Left hindlimb (tissue), 1 donor: ENCODE measurements at places on chromosomes 1 and 21.

DNA sequence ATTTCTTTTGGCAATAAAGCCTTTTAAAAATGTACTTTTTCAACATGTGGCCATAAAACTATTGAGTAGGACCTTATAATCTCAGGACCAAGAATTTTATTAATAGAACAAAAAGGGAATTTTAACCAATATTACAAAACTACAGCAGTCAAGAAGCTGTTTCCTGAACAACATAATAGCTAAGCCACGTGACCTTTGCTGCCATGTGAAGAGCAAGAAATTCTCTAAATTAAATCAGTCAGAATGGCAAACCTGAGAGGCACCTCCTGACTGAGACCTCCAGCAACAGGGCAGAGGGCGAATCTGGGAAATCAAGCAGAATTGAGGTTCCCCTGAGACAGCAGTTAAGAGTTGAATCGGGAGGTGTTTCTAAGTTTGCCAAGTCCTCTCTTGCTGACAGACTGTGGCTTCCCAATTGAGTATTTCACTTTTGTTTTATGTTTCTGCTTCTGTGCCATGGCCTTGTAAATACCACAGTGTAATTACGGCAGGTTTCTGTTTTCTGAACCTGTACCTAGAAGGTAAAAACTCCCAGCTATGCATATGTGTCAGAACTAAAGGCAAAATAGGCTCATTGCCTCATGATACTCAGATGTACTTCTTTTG is 358.4 kb downstream of the NTNG1 start:
- no peak for DNase-seq

DNA sequence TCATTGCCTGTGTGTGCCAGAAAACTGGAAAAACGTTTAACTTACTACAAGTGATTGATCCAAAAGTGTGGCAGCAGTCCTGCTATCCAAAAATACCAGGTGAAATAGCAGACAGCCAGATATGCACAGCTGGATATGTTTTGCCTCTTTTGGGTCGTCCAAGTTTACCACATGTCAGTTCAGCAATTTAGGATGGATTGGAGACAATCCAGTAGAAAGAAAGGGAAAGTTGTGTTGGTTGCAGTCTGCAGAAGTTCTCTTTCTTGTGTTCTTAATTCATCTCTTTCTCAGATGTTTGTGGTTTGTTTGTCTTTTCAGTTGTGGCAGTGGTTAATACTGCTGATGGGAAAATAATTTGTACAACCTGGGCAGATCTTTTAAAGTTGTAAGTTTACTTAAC is 645.0 kb downstream of the PTPRC start:
- peak; percentile 72 for DNase-seq

DNA sequence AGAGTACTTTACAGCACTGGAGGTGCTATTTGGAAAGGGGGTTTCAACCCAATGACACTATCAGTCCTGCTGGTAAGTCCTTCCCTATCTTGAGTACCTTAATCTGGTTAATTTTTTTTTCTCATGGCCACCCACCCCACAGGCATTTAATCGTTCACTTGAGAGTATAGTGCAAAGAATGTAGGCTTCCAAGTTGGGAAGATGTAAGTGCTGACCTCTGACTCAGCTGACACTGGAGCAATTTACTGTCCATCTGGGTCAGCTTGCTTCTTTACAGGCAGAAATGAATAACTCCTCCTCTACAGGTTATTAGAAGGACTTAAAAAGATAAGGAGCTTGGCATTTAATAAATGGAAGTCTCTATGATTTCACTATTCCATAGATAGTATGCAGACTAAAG is 89.6 kb downstream of the AK5 start:
- no peak for DNase-seq

DNA sequence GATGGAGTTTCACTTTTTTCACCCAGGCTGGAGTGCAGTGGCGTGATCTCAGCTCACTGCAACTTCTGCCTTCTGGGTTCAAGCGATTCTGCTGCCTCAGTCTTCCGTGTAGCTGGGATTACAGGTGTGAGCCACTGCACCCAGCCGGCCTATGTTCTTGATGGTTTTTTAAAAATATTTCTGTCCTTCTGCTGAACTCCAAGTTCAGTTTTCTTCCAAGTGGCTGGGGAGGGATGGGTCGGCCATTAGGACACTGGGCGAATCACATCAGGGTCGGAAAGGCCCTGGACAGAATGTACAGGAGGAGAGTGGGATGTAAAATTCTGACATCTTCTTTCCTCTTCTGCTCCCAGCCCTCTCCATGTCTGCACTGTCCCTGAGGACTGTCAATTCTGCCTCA is 289.6 kb downstream of the PTPRU start:
- DNase-seq, result no peak

DNA sequence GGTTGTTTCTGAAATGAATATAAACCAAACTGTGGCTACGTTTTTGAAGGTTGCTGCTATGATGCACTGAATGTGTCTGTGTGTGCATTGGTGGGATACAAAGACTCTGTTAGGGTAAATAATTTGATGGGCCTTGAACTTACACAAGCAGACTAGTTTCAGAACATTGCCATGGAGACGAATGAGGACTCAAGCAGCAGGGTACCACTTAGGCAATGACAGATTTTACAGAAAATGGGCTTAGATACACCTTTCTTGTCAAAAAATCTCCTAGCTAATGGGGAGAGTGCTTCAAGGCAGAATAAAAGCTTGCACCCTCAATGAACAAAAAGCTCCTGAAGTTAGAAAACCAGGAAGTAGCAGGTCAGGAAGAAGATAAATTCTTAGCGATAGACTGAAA is 55.7 kb downstream of the IER5 start:
- no peak for DNase-seq

- no peak for DNase-seq
Measured at GRCh38 chr1:201140235-201140940, 13.4 kb upstream of the ASCL5 start.

GRCh38 chr1:196609370-196609737 is 1.1 kb upstream of the KCNT2 start:
- DNase-seq, result no peak

GRCh38 chr1:47550929-47551328 is 113.1 kb downstream of the FOXD2 start:
- DNase-seq, result no peak

DNA sequence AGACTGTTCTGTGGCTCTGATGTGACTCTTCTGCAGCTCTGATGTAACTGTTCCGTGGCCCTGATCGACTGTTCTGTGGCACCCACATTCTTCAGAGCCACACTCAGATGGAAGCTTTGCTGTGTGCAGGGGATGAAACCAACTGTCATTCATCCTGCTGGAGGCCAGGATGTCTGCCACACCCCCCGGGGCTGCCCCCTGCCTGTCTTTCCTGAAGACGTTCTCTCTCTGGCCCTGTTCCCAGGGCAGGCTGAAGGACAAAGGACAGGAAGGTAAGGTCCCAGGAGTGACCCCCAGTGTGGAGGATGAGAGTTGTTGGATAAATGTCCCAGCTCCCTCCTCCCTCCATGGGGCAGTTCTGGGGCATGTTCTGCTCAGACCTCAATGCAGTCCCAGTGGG is 29.4 kb upstream of the UMODL1 start:
- no peak for DNase-seq

GRCh38 chr1:2209400-2210083 is 15.0 kb upstream of the FAAP20 start:
- DNase-seq, result peak; percentile 39

DNA sequence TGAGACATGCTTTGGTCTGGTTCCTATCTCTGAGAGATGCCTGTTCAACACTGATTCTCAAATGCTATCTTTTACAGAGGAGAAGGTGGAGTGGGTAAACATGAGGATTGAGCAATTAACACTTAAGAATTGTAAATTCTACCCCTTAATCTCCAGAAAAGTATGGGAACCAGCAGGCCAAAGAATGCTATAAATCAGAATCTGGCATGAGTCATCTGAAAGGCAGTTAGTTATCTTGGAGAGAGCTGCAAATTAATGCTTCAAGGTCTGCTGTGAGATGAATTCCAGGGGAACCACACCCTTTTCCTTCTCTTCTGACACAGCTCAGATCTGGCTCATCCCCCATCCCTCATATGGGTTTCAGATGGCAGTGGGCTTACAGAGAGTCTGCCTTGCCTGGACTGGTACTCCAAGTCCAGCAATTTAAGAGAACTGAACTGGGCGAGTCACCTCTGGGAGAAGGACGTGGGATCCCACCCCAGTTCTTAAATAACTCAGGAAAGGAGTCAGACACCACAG is 5.2 kb downstream of the S100A10 start:
- DNase-seq, result no peak

DNA sequence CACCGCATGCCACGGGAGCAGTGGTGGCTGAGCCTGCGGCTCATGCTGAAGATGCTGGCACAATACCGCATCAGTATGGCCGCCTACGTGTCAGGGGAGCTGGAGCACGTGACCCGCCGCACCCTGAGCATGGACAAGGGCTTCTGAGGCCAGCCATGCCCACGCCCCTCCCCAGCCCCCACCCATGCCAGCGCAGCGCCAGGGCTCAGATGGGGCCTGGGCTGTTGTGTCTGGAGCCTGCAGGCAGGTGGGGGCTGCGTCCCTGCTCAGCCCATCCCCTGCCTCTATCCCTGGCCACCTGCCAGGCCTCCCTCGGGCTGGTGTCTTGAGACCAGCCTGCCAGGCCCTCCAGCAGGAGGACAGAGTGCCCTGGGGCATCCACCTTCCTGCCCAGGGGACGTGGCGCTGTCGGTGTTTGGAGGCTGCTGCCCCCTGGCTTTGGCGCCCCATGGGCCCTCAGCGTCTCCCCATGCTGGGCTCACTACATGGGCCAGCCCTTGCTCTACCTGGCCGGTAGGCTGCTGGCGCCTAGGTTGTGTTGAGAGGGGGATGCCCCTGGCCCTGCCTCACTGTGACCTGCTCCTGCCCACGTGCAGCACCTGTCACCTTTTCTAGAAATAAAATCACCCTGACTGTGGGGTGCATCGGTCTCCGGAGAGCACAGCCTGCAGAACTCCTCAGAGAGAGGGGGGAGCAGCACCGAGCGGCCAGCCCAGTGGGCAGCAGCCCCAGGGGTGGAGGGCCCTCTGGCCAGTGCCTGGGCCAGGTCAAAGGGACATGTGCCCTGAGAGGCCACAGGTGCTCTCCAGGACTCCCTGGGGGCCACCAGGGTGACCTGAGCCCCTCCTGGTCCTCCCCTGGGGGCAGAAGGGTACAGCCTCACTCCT is 12.2 kb downstream of the CFAP410 start:
- DNase-seq, result no peak

GRCh38 chr1:65541865-65542264 is 121.4 kb downstream of the LEPR start:
- DNase-seq, result no peak

DNA sequence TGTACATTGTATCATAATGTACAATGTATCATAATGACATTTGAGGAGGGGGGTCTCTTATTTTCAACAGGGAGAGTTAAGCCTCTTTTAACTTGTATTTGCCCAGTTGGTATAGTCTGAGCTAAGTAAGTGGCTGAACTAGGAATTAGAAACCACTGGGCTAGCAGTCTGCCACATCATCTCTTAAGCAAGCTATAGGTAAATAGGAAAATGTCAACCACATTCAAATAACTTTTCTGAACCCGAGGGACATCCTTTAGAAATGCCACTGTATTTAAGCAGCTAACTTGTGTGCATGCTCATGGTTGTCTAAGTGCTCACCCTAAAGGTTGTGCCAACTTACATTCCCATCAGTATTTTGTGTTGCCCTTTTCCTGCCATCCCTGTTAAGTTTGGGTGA is 35.5 kb upstream of the ASB17 start:
- DNase-seq, result no peak

DNA sequence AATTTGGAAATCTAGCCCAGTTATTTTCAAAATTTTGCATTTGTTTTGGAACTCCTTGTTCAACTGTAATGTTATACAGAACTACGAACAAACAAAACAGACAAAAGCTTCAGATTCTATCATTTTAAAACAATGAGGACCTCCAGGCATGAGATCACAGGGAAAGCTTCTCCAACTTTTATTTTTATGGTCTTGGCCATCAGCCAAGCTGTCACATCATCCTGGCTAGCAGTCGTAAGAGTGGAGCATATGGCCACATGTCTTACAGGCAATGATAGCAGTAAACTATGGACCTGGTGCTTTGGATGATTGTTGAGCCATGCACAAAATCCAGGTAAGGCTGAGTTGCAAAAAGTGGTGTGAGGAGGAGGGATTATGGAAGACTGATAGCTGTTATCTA is 299.6 kb downstream of the LMX1A start:
- no peak for DNase-seq

DNA sequence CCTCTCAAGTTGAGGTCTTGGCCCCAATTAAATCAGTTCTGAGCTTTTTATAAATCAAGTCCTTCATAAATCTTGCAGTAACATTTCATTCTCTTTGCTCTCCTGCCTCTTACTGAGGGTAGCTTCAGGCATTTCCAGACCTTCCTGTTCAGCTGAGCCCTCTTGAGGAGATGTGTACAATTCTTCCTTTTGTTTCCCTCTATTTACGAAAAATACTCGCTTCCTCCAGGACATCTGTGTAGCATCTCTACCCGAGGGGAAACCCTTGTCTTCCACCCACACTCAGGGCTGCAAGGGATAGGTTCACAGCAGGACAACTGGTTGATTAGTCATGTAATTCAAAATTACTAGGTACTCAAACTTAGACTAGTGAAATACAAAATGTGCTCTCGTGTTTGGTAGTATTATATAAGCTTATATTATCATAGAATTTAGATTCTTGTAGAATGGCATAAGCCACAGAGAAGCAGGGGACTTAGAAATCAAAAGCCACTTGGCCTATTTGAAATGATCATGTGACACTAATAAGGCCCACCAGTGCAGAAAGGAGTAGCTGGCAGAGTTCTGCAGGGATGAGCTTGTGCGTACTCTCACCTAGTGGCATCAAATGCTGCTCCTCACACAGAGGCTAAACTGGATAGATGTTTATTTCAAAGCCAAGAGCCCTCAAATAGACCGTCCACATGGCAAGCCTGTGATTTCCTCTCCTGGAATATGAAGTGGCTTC is 126.7 kb downstream of the GDAP2 start:
- no peak for DNase-seq

DNA sequence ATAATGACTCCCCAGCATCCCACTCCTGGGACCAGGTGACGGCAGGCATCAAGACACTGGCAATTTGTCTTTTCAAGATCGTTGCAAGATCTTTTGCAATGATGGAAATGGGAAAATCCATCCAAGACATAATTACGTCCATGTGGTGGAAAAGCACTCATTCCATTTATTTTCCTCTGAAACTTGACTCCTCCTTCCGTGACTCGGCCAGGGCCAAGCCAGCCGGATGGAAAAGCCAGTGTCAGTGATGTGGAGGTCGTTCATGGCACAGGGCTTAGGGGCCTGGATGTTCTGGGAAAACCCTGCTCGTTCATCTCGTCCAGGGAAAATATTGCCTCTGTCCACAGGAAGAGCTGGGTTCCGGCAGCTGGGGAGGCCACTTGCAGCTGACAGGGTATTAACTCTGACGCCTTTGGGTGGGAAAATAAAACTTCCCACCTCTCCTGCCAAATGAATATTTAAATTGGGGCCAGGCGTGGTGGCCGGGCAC is 46.2 kb downstream of the C1orf198 start:
- peak; percentile 88 for DNase-seq
